ENCODE measurements at places on chromosomes 5 and 9.

- no peak for DNase-seq
Measured at GRCh38 chr9:91935066-91935749, 14.8 kb downstream of the ROR2 start.

DNA sequence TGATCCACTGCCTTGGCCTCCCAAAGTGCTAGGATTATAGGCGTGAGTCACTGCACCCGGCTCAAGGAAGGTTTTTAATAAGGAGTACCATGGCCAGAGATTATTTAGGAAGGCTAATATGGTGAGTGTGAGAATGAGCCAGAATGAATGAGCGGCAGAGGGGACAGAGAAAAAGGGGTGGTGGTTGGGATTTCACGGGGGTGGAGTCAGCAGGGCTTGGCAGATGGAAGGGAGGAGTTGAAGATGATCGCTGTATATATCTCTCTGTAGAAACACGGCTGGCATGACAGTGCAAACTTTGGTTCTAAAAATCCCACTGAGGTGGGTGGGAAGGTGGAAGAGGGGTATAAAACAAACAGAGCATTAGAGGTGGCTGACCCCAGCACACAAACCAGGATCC lies 176.7 kb upstream of the TBC1D2 start:
- no peak for DNase-seq

- DNase-seq, result no peak
Measured at GRCh38 chr5:108720391-108720790, 27.3 kb upstream of the FER start.

DNA sequence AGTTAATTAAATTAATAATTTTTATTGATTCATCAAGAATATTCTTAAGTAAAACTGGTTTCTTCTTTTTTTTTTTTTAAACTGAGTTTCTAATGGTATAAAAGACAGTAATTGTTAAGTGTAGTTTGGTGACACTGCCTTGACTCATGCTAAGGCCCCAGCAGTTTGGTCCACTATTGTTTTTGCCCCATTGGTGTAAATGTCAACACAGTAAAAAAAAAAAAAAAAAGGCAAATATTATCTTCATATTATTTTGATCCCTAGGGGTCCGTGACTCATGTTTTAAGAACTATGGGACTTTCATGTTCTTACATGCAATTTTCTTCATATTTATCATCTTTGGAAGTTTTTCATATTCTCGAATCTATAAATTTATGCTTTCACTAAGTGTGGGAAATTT lies 29.2 kb upstream of the JAK2 start:
- DNase-seq, result no peak

GRCh38 chr5:130109152-130109551 lies 204.9 kb downstream of the CHSY3 start:
- DNase-seq, result no peak

DNA sequence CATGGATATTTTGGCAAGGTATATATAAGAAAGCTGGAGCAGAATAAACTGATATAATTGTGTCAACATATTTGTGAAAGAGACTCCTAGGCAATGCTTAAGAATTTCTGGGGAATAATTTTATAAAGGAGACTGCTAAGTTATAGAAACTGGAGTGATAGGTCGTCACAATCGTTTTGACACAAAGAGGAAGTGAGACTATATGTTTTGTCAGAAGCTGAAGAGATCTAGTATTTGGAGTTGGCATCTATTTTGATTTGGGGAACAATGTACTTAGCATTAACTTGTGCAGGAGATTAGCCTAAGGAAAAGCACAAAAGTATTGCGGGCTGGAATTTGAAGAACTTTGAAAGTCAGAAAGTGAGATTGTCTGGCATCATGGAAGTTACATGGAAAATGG lies 582.5 kb downstream of the TAF11L14 start:
- DNase-seq, result no peak

DNA sequence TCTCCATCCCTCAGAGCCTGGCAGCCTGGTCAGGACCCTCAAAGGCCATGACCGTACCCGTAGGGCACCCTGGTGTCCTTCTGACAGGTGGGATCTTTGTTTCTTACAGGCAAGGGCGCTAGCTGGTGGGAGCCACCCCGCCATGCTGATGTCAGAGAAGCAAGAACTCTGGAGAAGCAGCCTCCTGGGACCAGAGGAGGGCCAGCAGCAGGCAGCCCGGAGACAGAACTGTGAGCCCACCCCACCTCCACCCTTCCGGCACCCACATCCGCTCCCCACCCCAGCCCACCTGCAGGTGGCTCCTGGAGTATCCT lies 42.2 kb upstream of the IL17B start:
- DNase-seq, result no peak

DNA sequence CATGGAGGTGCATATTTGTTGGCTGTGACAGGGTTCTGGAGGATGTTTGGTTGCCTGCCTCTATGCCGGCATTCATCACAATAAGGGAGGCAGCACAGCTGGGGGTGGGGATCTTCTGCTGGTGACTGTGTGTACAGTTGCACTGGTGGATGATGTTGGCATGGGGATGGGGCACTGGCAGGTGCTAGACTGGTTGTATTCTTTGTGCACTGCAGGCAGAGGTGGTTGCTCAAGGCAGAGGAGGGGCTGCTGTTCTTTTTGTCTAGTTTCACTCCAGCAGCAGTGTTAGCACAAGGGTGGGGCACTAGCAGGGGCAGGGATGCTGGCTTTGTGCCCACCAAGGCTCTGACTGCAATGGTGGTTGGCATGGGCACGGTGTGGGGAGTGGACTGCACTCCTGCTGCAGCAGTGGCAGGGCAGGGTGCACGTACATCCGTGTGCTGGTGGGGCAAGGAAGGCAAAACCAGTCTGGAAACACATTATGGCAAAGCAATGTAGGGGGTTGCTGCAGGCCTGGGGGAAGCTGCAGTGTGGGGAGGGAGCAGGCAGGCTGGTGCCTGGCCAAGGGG lies 69.3 kb downstream of the ISOC1 start:
- no peak for DNase-seq

DNA sequence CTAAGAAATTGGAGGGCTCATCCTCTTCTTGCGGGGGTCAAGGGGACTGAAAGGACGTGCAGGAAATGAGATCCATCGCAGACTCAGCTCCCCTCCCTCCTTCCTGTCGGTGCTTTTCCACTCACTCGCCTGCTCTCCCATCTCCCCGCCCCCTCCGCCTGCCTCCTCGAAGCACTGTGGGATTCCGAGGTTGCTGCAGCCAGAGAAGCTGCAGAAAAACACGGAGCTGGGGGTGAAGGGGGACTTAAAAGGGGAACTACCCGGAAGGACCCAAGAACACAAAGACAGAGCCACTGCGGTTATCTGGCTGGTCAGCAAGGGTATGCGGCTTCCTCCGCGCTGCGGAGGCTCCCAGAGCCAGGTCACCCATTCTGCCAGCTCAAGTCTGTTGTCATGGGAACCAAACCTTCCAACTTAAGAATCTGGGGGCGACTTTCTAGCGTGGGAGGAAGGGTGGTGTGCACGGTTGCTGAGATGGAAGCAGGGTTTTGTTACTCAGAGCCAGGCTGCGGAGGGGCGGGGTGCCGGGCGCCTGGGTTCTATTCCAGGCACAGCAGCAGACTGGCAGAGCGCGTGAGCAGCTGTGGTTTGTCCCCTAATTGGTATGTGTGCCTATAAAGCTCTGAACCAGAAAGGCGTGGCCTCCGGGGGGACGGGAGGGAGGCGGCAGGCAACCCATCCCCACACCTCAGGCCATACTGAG lies 24.9 kb downstream of the PCDHGC5 start:
- DNase-seq, result no peak

- no peak for DNase-seq
Measured at GRCh38 chr5:151825445-151825844, 53.7 kb downstream of the G3BP1 start.

GRCh38 chr5:58919833-58920232 lies 337.0 kb downstream of the RAB3C start:
- no peak for DNase-seq

GRCh38 chr5:112951124-112951702 lies 25.4 kb upstream of the DCP2 start:
- no peak for DNase-seq

GRCh38 chr5:82332064-82332855 lies 54.1 kb upstream of the RPS23 start:
- DNase-seq, result no peak

- no peak for DNase-seq
Measured at GRCh38 chr9:76032797-76033373, 142.4 kb downstream of the PCSK5 start.

GRCh38 chr9:91995000-91995655 lies 45.1 kb upstream of the ROR2 start:
- no peak for DNase-seq

- no peak for DNase-seq
Measured at GRCh38 chr9:26013199-26013598, 335.0 kb upstream of the TUSC1 start.

DNA sequence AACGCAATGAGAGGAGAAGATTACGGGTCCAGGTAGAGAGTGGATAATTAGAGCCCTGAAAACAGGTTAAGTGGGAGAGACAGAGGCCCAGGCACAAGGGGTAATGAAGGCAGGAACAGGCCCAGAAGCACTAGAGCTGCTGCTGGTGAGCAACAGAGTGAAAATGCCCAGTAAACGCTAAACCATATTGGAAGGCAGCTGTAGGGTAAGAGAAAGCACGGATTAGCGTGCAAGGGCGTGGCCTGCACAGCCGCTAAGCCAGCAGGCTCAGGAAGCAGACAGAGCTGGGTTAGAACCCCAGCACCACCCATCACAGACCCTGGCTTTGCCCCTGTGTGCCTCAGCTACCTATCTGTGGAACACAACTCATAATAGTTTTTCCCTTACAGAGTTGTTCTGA lies 93.2 kb downstream of the PAX5 start:
- no peak for DNase-seq

DNA sequence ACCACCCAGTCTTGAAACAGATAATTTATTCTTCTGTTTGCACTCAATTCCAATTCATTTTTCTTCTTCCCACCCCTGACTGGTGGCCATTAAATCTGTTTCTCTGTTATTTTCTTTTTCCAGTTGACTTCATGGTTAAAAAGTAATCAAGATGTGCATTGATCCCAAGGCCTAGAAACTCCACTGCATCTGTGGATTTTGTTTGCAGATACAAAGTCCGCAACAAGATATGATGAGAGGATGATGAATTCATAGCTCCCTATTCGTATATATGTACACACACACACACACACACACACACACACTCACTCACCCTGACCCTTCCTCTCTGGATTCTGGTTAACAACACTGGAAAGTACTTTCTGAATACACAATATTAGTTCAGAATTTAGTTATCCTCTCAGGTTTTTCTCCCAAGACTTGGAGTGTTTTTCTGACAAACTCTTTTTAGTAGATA lies 52.4 kb downstream of the CD180 start:
- DNase-seq, result no peak

DNA sequence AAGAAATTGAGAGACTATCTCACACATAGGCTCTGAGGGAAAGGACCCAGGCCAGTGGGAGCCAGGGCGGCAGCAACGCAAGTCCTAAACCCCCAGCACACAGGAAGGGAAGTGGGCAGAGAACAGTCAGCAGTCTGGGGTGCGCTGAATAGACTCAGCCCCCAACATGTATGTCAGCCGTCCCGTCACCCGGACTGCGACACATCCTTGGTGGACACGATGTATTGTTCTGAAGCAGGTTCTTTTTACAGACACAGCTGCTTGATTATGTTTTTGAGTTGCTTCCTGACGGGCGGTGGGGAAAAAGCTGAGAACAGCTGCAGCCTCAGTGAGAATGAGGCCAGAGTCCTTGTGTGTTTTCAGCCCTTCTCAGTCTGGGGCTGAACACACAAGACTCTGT lies 64.1 kb upstream of the CXCL14 start:
- DNase-seq, result no peak

DNA sequence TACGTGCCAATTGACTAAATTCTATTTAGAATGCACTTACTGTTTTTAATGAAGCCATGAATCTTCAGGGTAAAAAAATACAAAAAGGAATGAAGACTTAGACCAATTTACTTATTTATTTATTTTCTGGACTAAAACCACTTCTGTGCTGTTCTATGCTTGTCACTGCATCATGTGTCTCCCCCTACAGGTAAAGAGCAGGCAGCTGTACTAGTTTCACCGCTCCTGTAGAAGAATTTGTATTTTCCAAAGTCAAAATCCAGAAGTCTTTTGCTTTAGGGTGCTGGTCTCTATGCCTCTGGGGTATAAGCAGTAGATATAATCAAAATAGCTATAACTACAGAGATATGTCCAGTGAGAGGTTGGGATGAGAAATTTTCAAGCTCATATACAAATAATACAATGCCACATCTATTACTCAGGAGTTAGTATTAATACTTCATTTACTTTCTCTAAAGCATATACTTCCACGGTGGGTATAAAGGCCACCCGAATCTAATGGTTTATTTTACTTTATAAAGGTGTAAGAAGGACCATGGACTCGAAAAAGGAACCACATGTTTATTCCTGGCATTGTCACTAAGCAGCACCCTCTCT lies 591.5 kb downstream of the RAB3C start:
- DNase-seq, result no peak

DNA sequence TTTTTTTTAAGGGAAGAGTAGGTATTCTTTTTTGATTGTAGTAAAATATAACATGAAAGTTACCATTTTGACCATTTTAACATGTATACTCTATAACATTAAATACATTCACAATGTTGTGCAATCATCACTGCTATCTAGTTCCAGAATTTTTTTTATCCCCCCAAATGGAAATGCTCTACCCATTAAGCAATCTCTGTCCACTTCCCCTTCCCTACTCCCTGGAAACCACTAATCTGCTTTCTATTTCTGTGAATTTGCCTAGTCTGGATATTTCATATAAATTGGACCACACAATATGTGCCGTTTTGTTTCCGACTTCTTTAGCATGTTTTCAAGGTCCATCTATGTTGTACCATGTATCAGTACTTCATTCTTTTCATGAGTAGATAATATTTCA lies 429.5 kb downstream of the TLE1 start:
- DNase-seq, result no peak

- no peak for DNase-seq
Measured at GRCh38 chr9:133334161-133334560, 1.8 kb downstream of the SURF6 start.

GRCh38 chr5:91288118-91288916 lies 94.8 kb downstream of the ARRDC3 start:
- DNase-seq, result no peak

GRCh38 chr5:91420879-91421278 lies 37.8 kb upstream of the ARRDC3 start:
- no peak for DNase-seq

DNA sequence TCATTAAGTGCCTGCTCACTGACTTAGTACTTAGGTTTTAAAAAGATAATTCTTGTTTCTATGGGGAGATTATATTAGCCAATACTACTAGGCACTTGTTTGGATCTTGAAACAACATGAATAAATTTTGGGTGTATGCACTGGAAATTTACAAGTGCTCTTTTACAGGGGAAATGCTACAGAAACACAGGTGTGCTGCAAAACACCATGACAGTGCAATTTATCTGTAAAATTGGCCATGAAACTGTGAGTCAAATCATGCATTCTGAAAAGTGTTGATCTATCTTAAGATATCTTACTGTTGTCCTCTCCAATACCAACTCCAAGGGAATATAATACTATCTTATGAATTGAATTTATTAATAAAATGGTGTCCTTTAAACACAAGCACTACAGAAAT lies 12.1 kb upstream of the PCDHB1 start:
- no peak for DNase-seq

Data from hypothalamus (tissue), 51 donors.